Activated T-cell treated with anti-CD3 and anti-CD28 coated beads, Interleukin-2, amount 50 U/mL, for 4 hours (primary cell): ENCODE measurements at places on chromosomes 11 and 22.

GRCh38 chr11:130197386-130198035 is 37.9 kb downstream of the ST14 start:
- DNase-seq, result no peak

DNA sequence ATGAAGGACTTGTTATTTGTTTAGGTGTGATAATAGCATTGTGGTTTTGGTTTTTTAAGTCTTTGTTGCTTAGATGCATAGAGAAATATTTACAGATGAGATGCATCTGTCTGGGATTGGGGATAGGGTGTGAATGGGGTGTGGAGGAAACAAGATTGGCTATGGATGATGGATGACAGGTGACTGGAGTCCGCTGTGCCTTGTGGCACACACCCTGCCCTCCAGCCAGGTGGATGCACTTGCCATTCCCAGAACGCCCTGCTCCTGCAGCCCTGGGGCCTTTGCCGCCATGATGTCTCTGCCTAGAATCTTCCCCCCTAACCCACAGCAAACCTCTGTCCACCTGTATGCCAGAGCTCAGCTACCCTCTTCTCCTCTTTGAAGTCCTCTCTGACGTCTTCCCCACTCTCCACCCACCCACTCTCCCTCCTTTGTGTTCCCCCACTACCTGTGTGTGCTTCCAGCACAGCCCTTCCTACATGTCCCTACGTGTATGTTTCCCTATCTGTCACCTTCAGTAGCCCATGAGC is 54.7 kb downstream of the WNT11 start:
- DNase-seq, result no peak

- DNase-seq, result no peak
These were observed 1348.2 kb upstream of the RAG2 start for GRCh38 chr11:37946155-37946766.

GRCh38 chr11:132920451-132921096 is 611.7 kb downstream of the OPCML start:
- no peak for DNase-seq

DNA sequence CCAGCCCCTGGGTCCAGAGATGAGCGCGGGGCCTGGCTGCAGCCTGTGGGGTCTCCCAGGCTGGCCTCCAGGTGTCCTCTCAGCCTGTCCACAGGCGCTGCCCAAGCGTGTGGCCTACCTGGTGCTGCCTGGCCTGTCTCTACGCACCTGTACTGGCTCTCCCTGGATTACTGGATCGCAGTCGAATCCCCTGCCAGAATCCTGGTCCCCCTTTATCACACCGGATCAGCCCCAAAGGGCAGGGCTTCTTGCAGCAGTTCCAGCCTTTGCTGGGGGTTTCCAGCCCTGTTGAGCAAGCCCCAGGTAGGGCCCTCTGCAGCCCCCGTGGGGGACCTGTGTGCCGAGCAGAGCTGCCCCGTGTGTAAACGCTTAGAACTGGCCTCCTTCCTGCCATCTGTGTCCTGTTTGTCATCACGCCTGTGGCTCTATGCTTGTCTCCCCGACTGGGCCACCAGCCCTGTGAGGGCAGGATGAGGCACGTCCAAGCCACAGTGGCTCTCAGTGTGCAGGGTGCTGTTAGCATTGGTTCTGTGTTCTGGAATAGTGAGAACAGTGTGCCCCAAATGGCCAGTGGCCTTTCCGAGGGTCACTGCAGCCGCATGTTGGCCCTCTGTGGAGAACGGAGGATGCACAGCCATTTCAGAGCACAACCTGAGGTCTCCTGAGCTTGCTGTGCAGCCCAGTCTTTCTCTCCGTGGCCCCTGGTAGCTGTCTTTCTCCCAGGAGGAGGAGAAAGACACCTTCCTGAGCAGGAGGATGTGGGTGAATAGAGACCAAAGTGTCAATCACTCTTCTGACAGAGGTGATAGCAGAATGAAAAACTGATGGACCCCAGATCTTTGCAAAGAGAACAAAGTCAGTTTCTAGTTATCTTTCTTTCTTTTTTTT is 13.9 kb upstream of the TXNRD2 start:
- DNase-seq, result no peak
